ENCODE measurements at places on chromosomes 16 and 17. TPM values are rescaled to one million over a fixed set of nuclear protein-coding genes. Genes with fewer than 3 reads are reported as not detected.

AATK gene
- polyA plus RNA-seq: 10.7 TPM

DNA sequence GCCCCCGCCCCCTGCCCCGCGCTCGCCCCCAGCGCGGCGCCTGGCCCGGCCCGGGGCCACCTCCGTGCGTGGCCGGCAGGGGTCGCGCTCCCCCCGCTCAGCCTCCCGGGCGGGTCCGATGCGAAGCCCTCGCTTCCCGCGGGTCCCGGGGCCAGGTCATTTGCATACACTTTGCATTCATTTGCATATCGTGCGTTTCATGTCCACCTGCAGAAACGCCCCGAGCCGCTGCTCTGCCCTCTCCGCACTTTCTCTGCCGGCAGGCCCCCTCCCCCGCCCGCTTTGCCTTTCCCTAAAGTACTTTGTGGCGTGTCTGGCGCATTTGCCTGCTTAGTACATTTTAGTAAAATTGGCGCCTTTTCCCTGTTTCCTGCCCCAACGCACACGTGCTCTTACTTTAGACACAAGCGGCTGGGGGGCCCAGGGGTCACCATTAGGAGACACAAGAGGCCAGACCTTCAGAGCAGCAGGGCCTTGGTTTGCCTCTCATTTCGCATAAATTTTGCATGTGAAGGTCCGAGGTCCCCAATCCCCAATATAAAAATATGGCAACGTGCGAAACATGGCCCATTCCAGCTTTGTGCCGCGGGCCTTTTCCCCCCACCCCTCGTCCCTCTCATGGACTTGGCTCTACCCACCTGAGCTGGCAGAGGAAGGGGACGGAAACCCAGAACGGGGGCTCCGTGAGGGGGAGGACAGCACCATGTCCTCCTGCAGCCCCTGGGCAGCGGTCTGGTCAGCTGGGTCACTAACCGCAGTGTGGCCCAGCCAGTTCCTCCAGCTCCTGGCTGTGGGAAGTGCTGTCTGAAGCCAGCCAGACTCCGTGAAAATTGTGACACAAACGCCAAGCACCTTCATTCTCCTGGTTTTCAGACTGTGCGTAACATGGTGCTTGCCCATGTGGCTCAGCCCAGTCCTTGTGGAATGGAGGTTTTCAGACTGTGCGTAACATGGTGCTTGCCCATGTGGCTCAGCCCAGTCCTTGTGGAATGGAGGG is 34.8 kb downstream of the CBFA2T3 start:
- no peak for DNase-seq

BBS2 gene
- 47.5 TPM for polyA plus RNA-seq

DNA sequence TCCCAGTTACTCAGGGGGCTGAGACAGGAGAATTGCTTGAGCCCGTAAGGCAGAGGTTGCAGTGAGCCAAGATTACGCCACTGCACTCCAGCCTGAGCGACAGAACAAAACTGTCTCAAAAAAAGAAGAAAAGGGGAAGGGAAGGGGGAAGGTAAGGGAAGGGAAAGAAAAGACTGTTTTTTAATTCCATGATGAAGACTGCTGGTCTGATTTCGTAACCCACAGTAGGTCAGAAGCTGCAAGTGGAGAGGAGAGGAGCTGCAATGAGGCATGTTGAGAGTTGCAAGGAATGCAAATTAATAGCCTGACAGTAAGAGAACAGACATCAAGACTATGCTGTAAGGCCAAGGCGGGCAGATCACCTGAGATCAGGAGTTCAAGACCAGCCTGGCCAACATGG is 33.3 kb downstream of the HELZ start:
- no peak for DNase-seq

DNA sequence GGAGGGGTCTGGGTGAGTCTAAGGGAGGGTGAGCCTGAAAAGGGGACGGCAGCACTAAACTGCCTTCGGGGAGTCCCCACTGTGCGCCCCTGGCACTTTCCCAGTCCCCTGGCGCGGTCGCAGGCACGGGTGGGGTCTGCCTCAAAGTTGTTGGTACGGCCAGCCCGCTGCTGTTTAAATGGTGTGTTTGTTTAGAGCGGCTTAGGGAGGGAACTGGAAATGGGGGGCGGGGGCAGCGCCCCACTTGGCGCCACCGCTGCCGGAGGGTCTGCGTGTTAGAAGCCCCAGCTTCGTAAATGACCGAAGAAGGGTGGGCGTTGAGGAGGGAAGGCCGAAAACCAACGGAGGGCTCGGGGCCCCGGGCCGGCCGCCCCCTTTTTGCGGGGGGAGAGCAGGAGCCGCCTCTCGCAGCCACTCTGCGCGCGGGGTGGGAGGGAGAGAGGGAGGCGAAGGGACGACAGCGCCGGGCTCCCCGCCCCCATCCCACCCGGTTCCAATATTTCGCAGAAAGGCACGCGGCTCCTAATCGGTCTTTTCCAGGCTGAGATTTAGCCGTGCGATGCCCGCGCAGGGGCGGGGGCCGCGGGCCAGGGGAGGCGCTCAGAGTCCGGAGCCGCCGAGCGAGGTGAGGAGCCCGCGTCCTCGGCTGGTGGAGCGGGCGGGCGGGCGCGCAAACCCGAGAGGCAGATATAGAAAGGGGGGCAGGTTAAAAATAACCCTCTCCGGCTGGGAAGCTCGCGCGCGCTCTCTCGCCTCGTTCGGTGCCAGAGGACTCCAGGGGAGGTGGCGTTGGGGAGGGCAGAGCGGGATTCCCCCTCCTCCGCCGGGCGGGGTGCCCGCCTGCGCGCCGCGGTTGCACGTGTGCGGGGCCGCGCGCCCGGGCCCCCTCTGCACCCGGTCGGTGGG is 54.9 kb downstream of the SREBF1 start:
- no peak for DNase-seq

Measured in forelimb muscle (tissue), 1 donor.